ENCODE measurements at places on chromosomes 13 and 19.

- peak; percentile 24 for DNase-seq
Observed at GRCh38 chr19:4678881-4679790, 9.0 kb upstream of the MYDGF start.

DNA sequence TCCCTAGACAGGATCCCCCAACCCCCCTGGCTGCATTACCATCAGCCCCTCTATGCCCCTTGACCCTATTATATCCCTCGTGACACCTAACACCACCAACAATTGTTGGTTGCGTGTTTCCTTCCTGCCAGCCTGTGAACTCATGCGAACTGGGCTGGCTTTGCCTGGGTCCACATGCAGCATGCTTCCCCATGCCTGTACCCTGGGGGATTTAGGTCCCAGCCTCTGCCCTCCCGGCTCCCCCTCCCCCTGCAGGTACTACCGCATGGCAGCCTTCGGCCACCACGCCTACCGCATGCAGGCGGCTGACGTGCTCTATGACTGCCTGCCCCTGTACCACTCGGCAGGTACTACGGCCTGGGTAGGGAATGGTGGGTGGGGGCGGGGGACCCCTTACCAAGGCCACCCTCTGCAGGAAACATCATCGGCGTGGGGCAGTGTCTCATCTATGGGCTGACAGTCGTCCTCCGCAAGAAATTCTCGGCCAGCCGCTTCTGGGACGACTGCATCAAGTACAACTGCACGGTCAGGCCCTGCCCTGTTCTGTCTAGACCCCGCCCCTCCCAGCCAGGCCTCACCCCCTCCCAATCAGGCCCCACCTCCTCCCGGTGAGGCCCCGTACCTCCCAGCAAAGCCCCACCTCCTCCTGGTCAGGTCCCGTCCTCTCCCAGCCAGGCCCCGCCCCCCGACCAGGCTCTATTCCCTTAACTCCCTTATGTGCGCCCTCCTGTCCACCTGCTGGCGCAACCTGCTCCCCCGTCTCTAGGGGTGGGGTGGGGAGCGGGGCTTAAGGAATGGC is 18.5 kb downstream of the SLC27A1 start:
- DNase-seq = no peak

DNA sequence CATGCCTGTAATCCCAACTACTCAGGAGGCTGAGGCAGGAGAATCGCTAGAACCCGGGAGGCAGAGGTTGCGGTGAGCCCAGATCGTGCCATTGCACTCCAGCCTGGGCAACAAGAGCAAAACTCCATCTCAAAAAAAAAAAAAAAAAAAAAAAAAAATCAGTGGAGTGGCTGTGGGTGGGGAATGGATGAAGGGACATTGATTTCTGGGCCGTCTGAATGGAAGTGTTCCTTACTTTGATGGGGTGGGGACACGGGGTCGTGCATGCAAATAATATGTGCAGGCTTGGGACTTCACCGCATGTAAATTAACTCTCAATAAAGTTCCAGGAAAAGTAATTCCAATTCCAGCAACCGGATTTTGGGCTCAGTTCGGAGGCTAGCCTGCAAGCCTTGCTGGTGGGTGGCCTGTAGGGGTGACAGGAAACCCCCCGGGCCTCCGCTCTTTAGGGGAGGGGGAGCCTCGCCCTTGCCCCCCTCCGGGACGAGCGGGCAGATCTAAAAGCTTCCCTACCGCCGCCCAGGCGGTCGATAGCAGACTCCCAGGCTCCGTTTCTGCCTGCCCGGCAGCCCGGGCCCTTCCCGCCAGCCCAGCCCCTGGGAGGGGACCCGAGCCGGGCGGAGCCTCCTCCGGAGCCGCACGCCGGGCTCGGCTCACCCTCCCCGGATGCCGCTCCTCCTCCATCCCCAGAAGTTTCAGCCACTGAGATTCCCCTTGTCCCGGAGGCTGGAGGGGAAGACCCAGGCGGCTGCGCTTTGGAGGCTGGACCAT is 48.0 kb upstream of the ADGRE5 start:
- DNase-seq = peak; percentile 91

DNA sequence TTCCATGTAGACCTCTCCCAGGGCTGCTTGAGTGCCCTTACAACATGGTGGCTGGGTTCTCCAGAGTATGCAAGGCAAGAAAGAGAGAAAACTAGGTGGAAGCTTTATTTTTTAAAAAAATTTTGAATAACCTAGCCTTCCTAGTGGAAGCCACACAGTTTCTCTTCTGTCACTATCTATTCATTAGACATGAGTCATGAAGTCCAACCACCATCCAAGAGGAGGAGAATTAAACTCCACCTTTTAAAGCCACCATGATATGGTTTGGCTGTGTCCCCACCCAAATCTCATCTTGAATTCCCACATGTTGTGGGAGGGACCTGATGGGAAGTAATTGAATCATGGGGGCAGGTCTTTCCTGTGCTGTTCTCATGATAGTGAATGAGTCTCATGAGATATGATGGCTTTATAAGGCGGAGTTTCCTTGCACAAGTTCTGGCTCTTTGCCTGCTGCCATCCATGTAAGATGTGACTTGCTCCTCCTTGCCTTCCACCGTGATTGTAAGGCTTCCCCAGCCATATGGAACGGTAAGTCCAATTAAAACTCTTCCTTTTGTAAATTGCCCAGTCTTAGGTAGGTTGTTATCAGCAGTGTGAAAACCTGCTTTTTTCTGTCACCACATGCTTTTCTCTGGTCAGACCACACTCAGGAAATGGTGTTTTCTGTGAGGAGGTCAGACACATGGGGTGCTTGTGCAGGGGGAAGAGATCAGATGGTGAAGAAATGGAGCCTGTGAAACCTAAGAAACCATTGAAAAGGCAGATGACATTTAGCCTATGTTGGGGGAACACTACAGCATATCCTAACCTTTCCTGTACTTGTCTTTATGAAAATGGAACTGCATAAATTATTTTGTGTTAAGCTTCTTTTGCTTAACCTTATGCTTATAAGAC is 57.7 kb downstream of the ANKRD10 start:
- DNase-seq = no peak

- no peak for DNase-seq
Observed at GRCh38 chr13:62678039-62678438, 1262.4 kb upstream of the PCDH20 start.

- peak; percentile 69 for DNase-seq
Observed at GRCh38 chr13:31477961-31478360, 261.4 kb upstream of the RXFP2 start.

DNA sequence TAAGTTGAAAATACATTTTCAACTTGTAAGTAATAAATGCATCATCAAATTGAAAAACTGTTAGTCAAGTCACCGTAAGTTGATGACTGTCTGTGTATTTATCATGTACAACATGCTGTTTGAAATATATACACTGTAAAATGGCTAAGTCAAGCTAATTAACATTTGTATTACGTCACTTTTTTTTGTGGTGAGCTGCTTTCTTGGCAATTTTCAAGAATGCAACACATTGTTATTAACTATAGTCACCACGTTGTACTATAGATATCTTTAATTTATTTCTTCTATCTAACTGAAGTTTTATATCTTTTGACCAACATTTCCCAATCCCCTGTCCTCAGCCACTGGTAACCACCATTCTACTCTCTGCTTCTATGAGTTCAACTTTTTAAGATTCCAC is 57.0 kb downstream of the RBM26 start:
- no peak for DNase-seq

- peak; percentile 77 for DNase-seq
Observed at GRCh38 chr13:109787135-109787954, 962 bp upstream of the IRS2 start.

- DNase-seq = no peak
Observed at GRCh38 chr13:44583137-44583536, 7.0 kb upstream of the TSC22D1 start.

- no peak for DNase-seq
Observed at GRCh38 chr13:113535381-113535781, 44.9 kb upstream of the DCUN1D2 start.

DNA sequence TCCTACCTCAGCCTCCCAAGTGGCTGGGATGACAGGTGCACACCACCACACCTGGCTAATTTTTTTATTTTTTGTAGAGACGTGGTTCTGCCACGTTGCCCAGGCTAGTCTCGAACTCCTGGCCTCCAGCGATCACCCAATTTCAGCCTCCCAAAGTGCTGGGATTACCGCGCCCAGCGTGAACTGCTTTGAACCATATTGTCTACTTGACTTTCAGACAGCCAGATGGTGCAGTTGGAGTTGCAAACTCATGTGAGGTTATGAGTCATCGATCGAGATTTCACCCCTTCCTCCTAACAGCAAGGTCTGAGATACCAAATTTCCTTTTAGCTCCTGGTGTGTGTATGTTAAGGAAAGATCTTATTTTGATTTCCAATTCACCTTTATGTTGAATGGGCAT is 2.7 kb downstream of the SLC27A1 start:
- peak; percentile 68 for DNase-seq

DNA sequence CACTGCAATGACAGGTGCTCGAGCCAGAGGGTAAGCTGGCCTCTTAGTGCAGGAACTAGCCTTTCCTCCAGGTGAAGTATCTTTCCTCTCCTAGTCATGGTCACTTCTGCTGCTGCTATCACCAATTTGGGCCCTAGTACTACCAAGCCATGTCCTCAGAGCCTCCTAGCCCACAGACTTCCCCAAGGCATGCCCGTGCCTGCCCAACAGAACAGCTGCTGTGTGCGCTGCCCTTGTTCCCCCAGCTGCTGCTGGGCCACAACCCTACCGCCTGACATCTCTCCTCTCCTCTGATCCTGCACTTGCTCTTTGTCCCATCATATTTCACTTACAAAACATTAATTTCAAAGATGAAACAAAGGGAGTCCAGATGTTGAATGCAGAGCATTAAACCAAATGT is 168.5 kb upstream of the FREM2 start:
- peak; percentile 5 for DNase-seq

DNA sequence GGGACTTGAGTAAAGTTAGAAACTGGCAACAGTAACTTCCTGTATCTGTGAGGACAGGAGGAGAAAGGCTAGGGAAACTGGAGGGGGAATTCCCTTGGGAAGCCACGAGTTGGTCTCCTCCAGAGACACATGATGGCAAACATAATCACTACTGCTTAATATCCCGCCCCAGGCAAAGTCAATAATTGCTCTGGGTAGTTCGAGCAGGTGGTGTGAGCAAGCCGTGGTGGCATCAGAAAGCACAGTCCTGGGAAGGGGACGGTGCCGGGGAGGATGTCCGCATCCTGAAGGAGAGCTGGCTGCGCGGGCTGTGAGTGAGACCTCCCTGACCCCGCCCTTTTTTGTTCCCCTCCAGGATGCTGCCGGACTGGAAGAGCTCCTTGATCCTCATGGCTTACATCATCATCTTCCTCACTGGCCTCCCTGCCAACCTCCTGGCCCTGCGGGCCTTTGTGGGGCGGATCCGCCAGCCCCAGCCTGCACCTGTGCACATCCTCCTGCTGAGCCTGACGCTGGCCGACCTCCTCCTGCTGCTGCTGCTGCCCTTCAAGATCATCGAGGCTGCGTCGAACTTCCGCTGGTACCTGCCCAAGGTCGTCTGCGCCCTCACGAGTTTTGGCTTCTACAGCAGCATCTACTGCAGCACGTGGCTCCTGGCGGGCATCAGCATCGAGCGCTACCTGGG is 1.4 kb downstream of the FFAR2 start:
- DNase-seq = no peak

GRCh38 chr19:46907880-46908279 is 47.1 kb downstream of the ARHGAP35 start:
- DNase-seq = no peak

Data from GM03348 (cell line).